Smooth muscle cell of the coronary artery (primary cell): ENCODE measurements at places on chromosomes 6 and 20. TPM values are rescaled to one million over a fixed set of nuclear protein-coding genes. Genes with fewer than 3 reads are reported as not detected.

The ZSCAN23 gene
- total RNA-seq: 0.94 and 2.4 TPM in 2 replicates

The SALL4 gene
- 0.12 and 0.15 TPM in 2 replicates for total RNA-seq

The CPNE5 gene
- total RNA-seq: 0.08 TPM in 1 of 2 replicates, not detected in the other

The VWA7 gene
- total RNA-seq: 0.15 and 0.23 TPM in 2 replicates

The LY6G6F gene
- total RNA-seq: not detected in 2 replicates

The GSTA2 gene
- total RNA-seq: not detected in 2 replicates

The HS3ST5 gene
- total RNA-seq: not detected in 2 replicates
